ENCODE measurements at places on chromosomes 1 and 21.

DNA sequence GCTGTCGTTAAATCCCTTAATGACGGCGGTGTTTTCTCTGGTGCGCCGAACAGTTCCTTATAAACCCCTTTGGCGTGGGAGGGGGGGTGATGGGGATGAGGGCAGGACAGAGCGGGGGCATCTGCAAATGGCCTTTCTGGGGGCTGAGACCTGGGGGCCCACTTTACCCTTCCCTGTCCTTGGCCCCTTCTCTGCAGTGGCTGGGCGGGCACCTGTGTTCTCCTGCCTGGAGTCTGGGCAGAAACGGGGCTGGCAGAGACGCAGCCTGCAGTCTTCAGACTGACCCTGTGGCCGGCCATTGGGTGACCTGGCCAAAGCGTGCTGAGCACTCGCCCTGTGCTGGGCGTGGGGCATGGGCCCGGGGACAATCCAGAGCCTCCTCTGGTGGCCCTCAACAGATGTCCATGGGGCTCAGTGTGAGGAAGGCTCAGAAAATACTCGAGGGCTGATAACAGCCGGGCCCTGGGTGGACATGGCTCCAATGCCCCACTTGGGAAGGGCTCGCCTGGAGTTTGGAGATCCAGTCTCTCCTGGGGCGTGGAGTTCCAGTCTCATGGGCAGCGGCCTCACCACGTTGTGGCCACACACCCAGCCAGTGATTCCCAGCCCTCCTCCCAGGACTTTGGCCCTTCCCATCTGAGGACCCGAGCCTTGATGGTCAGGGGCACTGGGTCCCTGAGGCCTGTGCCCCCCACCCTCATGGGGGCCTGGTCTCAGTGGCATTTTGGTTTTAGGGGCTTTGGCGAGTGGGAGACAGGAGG is 50.8 kb upstream of the ACTRT2 start:
- no peak for DNase-seq

DNA sequence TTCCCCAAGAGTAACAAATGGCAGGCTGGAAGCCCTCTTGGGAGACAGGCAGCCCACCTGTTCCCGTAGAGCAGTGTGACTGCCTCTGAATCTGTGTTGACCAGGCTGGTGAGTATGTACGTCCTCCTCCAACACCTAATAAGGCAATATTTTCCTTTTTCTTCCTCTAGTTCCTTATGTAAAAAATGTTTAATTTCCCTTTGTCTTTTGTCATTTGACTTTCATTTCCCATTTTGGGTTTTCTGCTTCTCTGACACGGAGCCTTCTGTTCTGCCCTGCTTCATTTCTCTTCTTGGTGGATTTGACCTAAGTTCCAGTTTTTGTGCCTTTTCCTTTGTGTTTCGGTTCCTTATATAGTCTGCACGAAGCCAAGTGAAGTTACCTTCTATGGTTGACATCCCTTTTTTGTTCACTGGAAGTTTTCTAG is 65.8 kb upstream of the ATF3 start:
- DNase-seq: no peak

GRCh38 chr1:203462878-203463277 is 12.7 kb upstream of the PRELP start:
- DNase-seq: no peak

DNA sequence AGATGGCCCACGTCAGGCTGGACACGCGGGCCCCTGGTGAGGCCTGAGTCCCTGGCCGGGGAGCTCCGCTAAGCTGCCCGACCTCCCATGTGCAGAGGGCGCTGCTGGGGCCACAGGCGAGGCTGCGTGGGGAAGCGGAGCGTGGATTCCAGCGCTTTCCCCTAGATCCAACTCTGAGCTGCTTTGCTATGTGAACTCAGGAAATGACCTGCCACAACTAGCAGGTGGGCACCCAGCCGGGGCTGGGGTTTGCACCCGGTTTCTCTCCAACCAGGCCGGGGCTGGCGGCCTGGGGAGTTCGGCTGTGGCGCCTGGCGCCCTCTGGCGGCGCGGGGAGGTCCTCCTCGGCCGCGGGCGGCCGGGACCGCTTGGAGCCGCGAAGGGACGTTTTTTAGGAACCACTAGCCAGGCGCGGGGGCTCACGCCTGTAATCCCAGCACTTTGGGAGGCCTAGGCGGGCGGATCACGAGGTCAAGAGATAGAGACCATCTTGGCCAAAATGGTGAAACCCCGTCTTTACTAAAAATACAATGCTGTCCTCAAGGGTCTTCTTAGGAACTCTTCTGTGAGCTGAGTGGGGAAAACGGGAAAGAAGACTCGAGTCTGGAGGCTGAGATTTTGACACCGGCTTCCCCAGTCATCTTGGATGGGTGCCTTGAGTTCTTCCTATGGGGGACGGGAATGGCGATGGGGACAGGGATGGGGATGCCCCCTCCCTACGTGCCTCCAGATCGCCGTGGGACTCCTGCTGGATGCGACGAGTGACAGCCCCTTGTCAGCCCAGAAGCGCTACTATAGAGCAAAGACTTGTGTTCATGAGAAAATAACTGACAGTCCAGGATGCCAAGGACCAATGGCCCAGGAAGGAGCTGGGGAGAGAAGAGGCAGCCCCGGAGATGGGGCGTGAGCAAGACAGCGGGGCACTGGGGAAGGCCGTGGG is 12.6 kb downstream of the PYCR2 start:
- DNase-seq: peak; percentile 77

DNA sequence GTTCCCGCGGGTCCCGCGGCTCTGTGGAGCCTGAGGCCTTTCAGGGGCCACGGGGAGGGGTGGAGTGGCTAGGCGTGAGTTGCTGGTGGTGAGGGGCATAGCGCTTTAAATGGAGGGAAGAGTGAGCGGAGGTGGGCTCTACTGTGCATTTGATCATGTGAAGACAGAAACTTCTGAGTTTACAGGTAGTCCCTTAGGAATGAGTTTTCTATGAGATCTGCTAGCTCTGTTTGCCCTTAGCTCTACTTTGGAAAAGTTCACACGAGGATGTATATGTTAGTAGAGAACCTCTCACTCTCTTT is 593 bp downstream of the ST6GALNAC3 start:
- DNase-seq: no peak

DNA sequence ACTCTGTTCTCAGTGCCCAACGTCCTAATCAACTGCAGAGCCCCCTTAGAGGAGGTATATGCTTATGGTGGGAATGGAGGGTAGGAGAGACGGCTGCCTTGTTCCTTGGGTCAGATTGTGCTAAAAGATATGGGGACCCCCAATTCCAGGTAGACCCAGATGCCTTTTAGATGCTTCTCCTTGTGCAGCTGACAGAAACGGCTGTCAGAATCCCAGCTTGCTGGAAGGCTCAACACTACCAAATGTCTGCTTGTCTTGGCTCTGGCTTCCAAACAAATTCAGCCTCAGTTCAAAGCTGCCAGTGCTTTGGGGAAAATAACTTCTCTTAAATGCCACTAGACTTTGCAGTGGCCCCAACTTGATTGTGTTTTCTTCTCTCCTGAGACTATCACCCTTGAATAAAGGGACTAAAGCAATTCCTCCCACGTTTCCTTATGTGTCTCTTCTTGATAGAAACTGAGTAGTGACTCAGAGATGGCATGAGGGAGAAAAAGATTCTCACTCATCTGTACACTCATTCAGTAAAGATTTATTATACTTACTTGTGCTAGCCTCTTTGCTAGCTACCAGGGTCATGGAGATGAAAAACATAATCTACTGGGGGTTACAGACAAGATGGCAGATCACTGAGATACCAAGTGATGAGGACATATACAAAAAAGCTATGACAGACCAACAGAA is 3.4 kb upstream of the RNF19B start:
- no peak for DNase-seq

GRCh38 chr1:160997323-160998038 is 23.5 kb downstream of the F11R start:
- DNase-seq: peak; percentile 16

DNA sequence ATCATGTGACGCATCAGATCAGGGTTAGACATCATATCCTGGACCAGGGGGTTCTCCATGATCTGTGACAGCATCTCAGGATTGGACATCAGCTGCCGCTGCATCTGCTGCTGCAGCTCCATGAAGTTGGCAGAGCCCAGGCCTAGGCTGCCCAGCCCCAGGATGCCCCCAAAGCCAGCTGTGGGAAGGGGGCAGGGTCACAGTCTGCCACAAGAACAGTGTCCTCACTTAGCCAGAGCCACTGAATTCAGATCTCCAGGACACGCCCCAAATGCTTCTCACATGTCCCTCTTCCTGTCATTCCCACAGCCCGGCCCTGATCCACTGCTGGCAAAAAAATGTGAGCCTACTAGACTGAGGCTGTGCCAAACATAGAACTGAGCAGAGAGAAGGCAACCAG is 3.2 kb downstream of the UBQLN4 start:
- no peak for DNase-seq

DNA sequence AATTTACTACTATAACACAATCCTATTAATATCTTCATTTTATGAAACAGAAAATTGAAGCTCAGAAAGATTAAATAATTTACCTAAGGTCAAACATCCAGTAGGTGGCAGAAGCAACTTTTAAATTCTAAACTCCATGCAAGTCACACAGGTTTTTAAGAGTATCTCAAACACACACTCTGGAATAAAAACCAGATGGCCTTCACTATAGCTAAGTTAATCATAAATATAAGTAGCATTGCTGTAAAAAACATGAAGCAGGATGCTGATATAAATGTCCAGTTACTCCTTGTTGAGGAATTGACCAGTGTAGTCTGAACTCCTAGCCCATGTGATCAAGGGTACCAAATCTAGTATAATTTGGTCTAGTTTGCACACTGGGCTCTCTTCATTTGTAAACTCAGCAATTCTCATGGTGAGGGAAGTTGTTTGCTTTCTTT is 9.4 kb upstream of the FMO3 start:
- no peak for DNase-seq

Data from T-helper 17 cell (primary cell).